ENCODE measurements at places on chromosomes 12 and 14.

DNA sequence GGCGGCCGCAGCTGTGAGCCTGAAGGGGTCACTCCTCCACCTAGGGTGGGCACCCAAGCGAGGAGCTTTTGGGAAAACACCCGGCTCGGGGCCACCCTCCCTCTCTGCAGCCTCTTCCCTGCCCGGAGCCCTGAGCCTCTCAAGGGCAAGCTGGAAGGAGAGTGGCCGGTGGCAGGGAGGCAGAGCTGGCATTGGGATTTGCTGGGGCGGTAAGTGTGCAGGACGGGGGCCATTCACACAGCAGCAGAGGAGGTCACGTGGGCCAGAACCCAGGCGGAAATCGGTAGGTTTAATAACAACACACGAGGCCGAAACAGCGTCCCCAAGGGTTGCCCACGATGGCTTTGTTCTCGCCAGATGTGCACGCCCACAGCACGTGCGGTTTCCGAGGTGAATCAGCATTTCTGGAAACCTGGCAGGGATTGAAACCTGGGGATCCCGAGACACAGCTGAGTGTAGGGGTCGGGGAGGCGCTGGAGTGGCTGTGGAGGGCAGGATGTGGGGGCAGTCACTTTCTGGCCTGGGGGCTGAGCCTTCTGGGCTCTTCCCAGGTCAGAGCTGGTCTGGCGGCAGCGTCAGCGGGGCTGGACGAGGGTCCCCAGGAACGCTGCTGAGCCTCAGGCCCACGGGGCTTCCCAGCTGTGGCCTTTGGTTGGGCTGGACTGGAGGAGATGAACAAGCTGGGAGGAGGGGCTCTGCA lies 23.5 kb downstream of the NOC4L start:
- no peak for DNase-seq

- DNase-seq: no peak
These were observed 41.4 kb downstream of the ATL1 start for GRCh38 chr14:50601394-50601793.

DNA sequence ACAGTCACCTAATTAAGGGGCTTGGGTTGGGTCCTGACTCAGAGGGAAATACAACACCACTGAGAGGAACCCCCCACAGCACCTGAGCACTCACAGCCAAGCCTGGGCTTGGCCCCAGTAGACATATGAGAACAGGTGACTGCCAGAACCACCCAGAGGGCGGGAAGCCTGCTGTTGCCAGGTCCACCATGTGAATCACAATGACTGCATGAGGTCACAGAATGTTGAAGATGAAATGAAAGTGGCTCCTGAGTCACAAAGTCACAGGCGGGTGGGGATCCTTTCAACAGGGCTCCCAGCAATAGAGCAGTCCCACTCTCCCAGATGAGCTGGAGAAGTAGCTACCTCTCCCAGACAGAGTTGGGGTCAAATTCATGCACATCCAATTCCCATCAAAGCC lies at the start of gene LRRC74A:
Gene LRRC74A, plus strand, starts transcription at position 287 of the 400 bp plus-strand sequence. CDS start 290 bp downstream, outside the sequence.
- no peak for DNase-seq

- DNase-seq: no peak
These were observed 28.2 kb downstream of the EEA1 start for GRCh38 chr12:92900941-92901340.

DNA sequence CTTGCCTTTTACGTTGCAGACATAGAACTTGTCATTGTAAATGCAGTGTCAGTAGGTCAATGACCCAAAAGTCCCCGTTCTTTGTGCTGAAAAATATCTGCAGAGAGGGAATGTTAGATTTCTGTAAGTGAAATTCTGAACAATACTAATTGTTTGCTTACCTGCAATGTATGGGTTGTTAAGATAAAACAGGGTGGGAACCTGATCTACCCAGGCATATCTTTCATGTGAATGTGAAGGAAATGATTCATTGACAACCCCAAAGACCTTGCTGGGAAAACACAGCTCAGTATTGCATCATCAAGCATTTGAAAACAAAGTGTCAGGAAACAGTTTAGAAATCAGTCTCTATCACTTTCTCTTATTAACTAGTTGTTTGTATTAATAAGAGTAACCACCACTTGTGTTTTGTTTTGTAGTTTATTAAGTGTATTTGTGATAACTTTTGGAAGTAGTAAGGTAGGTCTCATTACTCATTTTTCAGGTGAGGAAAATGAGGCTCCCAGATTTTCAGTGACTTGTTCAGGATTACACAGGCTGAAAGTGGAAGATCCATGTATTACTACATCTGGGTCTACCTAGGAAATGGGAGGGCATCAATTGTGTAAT lies 57.9 kb upstream of the SLC38A2 start:
- peak; percentile 6 for DNase-seq

GRCh38 chr14:97841762-97842161 lies 1044.6 kb downstream of the VRK1 start:
- DNase-seq: no peak

GRCh38 chr12:57740656-57741412 lies 2.3 kb upstream of the AGAP2 start:
- DNase-seq: peak; percentile 43

- DNase-seq: no peak
These were observed 28.2 kb downstream of the DAD1 start for GRCh38 chr14:22560662-22561365.

DNA sequence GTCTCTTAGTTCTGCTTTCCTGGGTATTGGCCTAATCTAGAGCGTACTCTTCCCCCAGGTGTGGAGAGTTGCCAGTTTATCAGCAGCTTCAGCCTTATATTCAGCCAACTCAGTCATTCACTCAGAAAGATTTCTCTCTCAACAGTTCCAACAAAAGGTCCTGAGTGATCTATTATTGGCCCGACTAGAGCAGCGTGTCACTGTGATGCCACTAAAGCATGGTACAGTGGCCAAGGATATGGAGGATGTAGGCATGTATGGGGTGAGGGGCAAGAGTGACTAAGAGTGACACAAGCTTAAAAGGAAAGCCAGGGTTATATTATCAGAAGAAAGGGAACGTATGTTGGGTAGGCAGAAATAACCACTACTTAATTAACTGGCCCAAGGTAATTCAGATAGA lies 4.8 kb downstream of the NOPCHAP1 start:
- no peak for DNase-seq

- no peak for DNase-seq
These were observed 174.7 kb upstream of the HIF1A start for GRCh38 chr14:61520576-61520975.

DNA sequence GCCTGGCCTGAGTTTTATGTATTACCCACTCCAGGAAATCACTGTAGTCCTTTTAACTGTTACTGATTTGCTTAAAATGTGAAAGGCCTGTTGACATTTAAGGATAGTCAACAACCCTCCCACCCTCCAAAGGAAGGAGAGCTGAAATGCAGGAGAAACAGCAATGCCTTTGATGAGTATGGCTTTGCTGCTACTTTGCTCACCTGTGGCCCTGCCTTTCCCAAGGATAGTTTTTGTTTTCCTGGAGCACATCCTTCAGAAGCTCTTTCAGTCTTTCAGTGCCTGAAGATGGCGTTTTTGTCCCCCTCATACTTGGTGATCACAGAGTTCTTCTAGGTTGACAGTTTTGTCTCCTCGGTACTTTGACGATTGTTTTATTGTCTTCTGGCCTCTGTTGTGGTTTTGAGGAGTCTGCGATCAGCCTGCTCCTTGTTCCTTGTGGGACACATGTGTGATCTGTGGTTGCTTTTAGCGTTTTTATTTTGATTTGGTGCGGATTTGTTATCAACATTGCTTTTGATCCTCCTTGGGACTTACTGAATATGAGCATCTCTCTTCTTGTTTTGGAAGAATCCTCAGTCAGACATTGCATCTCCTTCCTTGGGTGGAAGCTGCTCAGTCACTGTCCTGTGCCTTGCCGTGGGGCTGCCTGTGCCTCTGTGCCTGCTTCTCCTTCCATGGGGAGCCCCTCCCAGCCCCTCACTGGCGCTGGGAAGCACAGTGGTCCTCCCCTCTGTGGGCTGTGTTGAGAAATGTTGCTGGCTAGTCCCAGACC lies 17.2 kb downstream of the PACS2 start:
- no peak for DNase-seq

DNA sequence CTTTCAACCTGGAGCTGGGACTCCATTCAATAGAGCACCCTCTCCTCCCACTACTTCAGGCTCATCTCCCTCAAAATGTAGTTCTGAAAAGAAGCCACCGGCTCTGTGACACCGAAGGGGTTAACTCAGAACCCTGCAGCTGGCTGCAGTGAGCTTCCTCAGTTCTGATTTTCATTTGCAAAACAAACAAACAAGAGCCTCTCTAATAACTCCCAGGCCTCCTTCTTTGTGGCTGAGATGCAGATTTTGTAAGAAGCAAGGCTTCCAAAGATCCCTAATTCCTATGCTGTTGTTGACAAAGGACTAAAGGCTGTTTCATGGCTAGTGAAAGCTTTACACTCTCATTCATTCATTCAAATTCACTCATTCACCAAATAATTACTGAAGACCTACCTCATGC lies 333.4 kb upstream of the TBX3 start:
- DNase-seq: no peak

- DNase-seq: no peak
These were observed 48.5 kb upstream of the LIN7A start for GRCh38 chr12:80986224-80986623.

GRCh38 chr12:13250416-13250815 lies 53.9 kb downstream of the EMP1 start:
- no peak for DNase-seq

DNA sequence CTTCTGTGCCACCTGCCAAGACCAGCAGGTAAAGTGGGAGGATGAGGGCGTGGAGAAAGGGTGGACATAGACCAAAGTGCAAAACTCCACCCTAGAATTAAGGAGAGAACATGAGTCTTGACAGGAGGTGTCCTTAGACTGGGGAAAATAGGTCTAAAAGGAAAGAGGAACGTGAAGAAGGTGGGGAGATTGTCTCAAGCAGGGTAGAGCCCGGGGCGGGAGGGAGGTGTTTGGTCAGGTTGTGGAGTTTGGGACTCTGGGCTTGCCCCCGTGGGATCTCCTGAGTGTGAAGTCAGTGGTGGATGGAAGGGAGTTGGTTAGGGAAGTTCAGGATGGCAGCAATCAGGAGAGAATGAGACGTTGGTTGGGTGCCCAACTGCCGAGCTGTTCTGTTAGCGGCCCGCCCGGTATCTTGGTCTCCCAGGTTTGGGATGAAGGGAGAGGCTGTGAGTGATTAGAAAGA lies 386 bp downstream of the DGKA start:
- DNase-seq: no peak

GRCh38 chr14:65304239-65304638 lies 108.3 kb upstream of the FUT8 start:
- DNase-seq: no peak

GRCh38 chr12:16421806-16422205 lies 74.4 kb downstream of the MGST1 start:
- DNase-seq: no peak

GRCh38 chr12:26668230-26668629 lies 164.8 kb downstream of the ITPR2 start:
- no peak for DNase-seq

GRCh38 chr12:19186722-19187661 lies 57.5 kb downstream of the PLEKHA5 start:
- no peak for DNase-seq

DNA sequence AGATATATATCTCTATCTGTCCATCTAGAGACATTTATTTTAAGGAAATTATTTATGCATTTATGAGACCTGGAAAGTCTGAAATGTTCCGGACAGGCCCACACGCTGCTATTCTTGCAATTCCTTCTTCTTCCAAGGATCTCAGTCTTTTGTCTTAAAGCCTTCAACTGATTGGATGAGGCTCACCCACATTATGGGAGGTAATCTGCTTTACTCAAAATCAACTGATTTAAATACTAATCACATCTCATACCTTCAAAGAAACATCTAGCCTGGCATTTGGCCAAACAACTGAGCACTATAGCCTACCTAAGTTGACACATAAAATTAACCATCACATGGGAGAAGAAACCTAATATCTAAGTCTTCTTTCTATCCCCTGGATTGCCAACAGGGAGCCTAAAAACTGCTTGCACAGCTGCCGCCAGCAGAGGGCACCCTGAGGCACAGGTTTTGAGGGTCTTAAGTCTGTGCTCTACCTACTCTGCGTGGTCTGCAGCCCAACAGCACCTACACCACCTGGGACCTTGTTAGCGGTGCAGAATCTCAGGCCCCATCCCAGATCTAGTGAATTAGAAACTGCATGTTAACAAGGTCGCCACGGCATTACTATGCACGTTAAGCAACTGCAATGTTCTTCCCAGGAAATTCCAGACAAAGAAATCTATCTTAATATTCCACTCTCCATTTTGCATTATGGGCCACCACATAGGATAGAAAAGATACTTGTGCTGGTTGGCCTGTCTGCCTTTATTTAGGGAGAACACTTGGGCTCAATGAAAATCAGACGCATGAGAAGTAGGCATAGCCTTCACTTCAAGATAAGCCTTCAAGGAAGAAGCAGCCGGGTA lies 249.7 kb downstream of the FOXG1 start:
- no peak for DNase-seq

DNA sequence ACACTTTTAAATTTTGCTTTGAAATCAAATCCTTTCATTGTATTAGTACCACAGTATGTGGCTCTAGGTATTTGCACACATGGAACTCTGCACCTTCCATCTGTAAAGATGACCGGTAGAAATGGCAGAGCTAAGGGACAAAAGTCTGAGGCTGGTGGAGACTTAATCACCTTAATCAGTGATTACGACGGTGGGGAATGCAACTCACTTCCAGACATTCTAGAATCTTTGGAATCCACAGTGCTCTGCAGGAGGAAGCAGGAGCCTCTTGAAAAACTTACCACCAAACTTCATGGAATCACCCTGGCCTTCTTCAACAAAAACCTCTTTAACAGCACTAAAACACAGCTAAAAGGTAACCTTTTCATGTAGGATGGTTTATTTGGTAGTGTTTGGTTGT lies 3.9 kb upstream of the DACT1 start:
- no peak for DNase-seq

DNA sequence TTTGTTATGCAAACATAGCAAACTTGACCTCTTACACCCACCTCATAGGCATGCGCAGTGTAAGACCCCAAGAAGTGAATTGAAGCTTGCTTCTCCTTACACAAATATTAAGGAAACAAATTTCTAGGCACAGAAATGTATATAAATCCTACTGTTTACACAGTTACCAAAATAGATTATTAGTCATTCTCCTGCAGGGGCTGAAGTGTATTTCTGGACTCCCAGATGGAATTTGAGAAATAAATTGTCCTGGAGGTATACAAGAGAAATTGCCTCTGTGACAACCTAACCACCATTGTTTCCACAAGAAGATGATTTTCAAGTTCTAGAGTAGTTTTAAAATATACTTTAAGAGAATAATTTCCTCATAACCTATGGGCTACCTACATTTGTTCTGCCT lies 656.0 kb upstream of the MDGA2 start:
- no peak for DNase-seq

GRCh38 chr14:96170961-96171592 lies 33.6 kb upstream of the BDKRB2 start:
- no peak for DNase-seq

DNA sequence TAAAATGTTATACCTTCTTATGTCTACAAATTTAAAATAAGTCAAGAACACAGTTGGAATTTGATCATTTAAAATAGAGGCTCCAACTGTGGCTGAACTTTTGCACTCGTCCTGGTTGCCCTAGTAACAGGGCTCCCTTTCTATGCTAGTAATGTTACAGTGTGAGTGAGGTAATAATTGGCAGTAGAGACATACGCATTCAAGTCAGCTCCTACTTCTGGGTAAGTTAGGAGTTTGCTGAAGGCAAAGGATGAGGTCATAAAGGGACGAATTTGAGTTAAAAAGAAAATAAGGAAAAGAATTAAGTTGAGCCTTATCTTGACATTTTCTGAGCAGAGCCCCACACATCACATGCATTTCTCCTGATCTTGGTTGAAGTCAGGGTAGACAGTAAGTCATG lies 129.1 kb downstream of the TMEM117 start:
- no peak for DNase-seq
